ENCODE measurements at places on chromosomes 16 and 17. TPM values are rescaled to one million over a fixed set of nuclear protein-coding genes. Genes with fewer than 3 reads are reported as not detected.
A peak's percentile ranks its signal among the peaks of the same experiment; 100 is the strongest.

DNA sequence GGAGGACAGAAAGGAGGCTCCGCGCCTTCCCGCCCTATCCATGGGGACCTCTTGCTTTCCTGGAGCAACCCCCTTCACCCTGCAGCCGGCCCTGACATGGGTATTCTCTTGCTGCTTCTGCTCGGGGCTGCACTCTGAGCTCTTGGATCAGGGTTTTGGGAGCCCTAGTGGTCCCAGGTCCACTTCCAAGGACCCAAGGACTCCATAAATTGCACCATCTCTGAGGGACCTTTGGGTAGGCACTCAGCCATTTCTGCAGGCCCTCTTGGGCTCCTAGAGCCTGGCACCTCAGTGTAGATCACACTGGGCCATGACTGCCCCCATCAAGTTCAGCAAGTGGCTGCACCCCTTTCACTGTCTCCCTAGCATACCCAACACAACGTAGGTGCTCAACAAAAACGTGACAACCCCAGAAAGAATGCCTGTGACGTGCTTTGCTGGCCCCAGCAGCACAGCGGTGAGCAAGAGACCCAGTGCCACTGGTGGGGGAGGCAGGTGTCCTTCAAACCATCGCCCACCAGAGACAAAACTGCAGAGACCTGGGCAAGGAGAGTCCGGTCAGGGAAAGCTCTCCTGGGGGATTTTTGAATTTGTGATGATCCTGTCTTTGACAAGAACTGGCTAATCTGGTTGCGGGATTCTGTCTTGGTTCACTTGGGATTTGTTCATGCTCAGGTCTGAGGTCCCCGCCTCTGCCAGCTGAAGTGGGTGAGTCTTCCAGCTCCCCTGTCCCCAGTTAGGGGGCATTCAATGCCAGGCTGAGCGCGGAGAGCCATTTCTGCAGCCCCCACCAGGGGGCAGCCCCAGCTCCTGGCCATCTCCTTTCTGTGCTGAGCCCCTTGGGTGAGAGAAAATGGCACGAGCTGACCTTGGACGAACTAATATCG is 2.5 kb upstream of the RAB11FIP4 start:
- DNase-seq, result peak; percentile 40

The ZG16 gene
- not detected for total RNA-seq

DNA sequence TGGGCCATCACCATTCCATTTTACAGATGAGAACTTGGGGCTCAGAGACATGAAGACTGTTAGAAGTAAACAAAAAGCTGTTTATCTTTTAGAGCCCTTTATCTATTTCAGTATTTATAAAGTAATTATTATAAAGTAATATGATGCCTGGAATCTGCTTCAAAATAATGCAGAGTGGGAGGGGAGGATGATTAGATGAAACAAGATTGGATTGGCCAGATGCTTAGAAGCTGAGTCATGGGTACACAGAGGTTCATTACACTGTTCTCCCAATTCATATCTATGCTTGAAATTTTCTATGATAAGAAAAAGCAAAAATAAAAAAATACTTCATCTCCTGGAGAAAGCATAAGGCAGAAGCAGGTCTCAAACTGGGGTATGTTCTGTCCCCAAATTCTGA is 29.4 kb downstream of the TOM1L2 start:
- no peak for DNase-seq

DNA sequence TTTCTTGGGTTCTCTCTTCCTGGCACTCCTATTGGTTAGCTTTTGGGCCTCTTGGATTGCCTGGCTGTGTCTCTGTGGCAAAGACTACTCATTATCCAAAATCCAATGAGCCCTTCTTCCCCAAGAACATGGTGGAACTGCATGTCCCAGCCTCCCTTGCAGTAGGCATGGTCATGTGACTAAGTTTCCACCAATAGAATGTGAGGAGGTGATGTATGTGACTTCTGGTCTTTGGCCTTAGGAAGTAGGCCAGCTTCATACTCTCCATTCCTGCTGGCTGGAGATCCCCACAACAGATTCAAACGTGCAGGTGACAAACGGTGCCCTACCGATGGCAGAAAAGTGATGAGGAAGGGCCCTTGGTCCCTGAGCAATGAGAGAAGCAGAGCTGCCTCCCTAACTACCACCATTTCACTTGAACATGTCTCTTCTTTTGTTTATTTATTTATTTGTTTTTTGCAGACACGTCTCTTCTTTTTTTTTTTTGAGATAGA is 17.3 kb upstream of the SPN start:
- no peak for DNase-seq

GRCh38 chr16:85284141-85284817 is 172.0 kb upstream of the CIBAR2 start:
- no peak for DNase-seq

The BOLA2B gene
- 166 TPM for total RNA-seq

The GRAPL gene
- total RNA-seq, result not detected

DNA sequence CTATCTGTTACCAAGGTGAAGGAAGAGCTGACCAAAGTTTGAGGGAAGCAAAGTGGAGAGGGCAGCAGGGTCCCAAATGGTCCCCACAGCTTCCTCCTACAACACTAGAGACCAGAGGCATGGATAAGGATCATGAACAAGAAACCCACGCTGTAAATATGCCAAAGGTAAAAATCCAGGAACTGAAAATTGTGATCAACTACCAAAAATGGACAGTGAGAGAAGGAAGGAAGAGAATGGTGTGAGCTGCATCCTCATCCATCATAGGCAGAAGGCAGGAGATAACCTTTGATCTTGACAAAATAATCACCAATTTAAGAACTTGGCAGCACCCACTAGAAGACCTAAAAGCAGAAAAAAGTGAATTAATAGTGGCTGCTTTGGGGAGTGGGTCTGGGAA is 66.2 kb downstream of the CYTH1 start:
- no peak for DNase-seq

DNA sequence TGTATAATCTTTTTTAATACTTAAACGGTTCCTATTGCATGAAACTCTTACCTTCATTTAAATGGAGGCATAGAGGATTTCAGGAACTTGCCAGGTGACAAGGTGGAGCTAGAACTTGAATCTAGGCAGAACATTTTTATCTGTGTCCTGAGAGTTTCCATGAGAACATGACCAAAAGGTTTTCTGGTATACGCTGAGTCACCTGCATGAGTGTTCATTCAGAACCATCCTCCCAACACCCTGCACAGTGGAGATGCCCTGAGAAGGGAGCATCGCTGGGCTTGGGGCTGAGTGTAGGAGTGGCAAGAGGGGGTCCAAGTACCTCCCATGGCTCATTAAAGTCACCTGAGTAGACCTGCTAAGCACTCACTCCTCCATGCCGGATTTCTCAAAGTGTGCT is 169.7 kb upstream of the CACNG5 start:
- no peak for DNase-seq

- no peak for DNase-seq
Measured at GRCh38 chr17:38915639-38915995, 9.8 kb upstream of the LASP1NB start.

GRCh38 chr17:48729335-48730239 is 1.0 kb upstream of the HOXB13 start:
- no peak for DNase-seq

- DNase-seq, result no peak
Measured at GRCh38 chr17:78676412-78677302, 99.5 kb upstream of the DNAH17 start.

The CBLN1 gene
- total RNA-seq, result not detected

DNA sequence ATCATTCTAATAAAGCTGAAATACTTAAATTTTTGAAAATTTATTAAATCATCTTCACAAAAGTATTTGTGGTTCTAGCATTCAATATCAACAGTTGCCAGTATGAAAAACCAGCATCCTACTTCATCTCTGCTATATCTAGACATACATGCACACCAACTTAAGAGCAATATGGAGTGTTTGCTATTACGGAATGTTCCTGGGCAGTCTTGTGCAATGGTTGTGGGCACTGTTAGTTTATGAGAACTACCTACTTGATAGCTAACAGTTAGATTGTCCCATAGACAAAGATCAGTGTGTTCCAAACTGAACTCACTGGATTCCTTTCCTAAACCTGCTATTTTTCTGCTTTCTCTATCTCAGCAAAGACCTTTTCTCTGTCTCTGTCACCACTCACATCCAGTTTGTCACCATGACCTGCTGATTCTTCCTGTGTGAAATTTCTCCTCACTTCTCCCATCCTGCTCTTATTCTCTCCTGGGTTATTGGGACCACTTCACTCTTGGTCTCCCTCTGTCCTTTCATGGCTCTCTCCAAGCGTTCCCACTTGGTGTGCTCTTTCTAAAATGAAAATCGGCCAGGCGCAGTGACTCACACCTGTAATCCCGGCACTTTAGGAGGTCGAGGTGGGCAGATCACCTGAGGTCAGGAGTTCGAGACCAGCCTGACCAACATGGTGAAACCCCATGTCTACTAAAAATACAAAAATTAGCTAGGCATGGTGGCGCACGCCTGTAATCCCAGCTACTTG is 27.7 kb downstream of the CNTROB start:
- no peak for DNase-seq

GRCh38 chr17:2020721-2021120 is 4.4 kb downstream of the RTN4RL1 start:
- no peak for DNase-seq

The SMIM22 gene
- 235 TPM for total RNA-seq

- no peak for DNase-seq
Measured at GRCh38 chr16:13426269-13426668, 493.7 kb upstream of the ERCC4 start.

GRCh38 chr17:6654841-6655731 is 3.5 kb downstream of the C17orf100 start:
- DNase-seq, result no peak

GRCh38 chr17:5686074-5686635 is 101.8 kb upstream of the NLRP1 start:
- no peak for DNase-seq

The RNF213 gene
- total RNA-seq, result 221 TPM

The FBXW10 gene
- 0.50 TPM for total RNA-seq

The NPIPB9 gene
- total RNA-seq, result 7.0 TPM

DNA sequence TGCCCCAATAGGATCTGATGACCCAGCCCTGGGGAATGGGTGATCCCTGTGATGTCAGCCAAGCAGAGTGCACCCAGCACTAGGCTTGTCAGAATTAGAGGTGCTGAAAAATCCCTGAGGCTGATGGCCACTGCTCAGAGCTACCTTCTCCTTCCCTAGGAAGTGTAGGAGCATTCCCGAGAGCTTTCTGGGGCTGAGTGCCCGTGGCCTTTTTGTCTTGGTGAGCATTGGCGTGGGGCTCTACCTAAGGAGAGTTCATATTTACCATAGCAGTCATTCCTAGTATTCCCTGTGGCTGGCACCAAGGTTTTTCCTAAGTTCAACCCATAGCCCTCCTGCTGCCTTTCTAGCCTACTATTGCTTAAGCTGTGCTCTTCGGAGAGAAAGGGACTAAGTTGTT is 22.6 kb upstream of the ARHGAP23 start:
- no peak for DNase-seq

GRCh38 chr17:4594931-4595684 is 10.8 kb downstream of the SMTNL2 start:
- DNase-seq, result peak; percentile 58

GRCh38 chr17:78081551-78081950 is 47.0 kb downstream of the TMC6 start:
- no peak for DNase-seq

DNA sequence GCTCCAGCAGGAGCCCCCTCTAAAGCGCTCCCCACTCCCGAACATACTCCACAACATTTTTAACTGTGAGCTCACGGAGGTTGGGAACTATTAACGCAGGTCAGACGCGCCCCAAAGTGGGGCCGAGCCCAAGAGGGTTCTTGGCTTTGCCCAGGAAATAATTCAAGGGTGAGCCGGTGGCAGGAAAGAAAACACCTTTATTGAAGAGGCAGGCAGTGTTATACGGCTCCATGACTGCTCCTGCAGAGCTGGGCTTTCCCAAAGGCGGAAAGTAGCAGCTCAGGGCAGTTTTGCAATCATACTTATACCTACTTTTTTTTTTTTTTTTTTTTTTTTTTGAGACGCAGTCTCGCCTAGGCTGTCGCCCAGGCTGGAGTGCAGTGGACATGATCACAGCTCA is 6.2 kb downstream of the ADCY9 start:
- DNase-seq, result no peak

The GPT2 gene
- 63.2 TPM for total RNA-seq

GRCh38 chr17:79455636-79456035 is 155.2 kb downstream of the RBFOX3 start:
- DNase-seq, result no peak

DNA sequence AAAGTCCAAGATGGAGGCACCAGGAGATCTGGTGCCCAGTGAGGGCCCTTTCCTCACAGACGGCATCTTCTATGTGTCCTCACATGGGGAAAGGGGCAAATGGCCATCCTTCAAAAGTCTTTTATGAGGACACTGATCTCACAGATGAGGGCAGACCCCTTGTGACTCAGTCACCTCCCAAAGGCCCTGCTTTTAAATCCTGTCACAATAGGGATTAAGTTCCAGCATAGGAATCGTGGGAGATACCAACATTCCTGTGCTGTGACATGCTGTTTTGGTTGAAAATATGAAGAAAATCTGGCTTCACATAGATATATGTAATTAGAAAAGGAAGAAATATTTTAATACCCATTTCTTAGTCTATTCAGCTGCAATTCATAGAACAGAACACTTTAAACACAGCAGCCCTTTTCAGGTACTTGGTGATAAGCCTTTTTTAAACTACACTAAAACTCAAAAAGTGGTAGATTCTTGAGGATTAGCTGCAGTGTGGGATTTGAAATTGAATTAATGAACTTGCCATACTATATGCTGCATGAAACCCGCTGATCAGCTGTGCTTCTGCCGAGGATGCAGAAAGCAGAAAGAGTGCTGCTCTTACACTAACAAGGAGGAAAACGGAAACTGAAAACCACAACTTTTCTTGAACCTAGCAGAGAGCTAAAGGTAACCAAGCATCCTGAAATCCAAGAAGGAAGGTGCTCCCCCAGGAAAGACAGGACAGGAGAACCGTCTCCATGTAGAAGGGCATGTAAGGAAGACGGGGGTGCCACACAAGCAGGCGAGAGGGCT is 32.7 kb downstream of the VPS53 start:
- DNase-seq, result no peak

GRCh38 chr16:2497695-2498484 is 15.9 kb upstream of the ATP6V0C start:
- no peak for DNase-seq

The CEMP1 gene
- total RNA-seq, result 0.86 TPM

DNA sequence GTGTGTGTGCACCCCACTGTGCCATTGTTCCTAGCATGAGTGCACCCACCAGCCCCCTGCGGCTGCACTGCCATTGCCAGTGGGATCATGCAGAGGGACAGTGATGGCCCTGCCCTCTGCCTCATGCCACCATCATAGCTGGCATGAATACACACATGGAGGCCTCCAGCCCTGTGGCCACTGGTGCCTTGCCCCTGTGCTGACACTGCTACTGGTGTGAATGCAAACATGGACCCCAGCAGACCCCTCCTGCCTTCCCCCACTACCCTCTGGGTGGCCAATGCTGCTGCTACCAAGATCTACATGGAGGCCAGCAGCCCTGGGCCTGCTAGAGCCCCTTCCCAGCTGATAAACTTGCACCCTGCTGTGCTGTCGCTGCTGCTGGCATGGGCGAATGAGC is 995.5 kb upstream of the GOT2 start:
- DNase-seq, result no peak

DNA sequence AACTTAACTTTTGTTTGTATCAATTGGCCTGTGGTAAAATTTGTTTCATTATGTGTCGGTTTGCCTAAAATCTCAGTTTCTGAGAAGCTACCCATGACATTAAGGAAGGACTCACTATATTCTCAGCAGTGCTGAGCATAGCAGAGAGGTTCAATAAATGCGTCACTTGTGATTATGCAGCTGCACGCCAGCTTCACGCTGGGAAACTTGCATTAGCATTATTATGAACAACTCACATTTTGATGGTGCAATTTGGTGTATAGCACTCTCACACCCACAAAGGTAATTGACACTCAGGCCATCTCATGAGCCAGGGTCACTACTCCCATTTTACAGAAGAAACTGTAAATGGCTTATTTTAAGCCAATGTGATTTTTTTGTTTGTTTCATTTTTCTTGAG is 80.6 kb upstream of the SALL1 start:
- DNase-seq, result no peak

All from Calu3 (cell line).